ENCODE measurements at places on chromosomes 3 and 15.

- DNase-seq, result no peak
These were observed 11.8 kb upstream of the CLN6 start for GRCh38 chr15:68241088-68241935.

DNA sequence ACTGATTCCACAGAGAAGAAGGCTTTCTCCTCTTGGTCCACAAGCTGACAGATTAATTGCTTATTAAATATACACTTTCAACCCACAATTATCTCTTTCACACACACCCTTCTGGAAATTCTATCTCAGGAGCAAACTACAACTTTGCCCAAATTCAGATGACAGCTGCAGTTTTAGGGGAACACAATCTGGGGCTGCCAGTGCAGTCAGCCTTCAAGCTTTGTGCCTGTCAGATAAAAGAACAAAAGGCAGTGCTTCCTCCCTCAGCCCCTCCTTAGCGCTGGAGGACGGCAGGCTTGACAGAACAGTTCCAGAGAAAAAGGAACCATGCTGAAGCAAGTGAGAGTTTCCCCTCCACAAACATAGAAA is 99.6 kb downstream of the TMCC1 start:
- DNase-seq, result no peak

DNA sequence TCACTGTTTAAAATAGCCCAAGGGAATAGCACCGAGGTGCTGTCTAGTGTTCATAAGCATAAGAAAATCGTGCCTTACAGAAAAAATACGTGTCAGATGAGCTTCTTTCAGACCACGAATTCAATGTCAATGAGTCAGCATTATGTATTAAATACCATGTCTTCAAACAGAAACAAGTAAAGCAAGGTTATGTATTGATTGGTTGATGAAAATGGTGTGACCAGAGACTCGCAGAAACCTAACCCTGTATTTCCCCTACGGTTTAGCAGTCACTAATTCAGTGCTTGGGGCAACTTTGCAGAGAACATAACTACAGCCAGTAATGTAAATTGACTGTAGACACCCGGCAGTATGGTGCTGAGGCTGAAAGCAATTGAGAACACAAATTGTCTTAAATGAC is 307.7 kb downstream of the IL5RA start:
- no peak for DNase-seq

DNA sequence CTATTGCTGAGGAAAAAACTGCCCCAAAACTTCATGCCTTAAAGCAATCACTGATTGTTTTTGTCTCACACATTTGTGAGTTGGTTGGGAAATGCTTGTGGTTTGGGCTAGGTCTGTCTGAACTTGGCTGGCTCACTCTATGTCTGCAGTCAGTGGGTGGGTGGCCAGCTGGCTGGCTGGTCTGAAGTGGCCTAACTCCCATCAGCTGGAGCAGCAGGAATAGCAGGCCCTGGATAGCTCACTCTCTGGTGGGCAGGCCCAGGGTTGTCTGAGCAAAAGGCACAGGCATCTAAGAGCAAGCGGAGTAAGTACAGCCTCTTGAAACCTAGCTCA is 37.7 kb upstream of the PRR20G start:
- DNase-seq, result no peak

DNA sequence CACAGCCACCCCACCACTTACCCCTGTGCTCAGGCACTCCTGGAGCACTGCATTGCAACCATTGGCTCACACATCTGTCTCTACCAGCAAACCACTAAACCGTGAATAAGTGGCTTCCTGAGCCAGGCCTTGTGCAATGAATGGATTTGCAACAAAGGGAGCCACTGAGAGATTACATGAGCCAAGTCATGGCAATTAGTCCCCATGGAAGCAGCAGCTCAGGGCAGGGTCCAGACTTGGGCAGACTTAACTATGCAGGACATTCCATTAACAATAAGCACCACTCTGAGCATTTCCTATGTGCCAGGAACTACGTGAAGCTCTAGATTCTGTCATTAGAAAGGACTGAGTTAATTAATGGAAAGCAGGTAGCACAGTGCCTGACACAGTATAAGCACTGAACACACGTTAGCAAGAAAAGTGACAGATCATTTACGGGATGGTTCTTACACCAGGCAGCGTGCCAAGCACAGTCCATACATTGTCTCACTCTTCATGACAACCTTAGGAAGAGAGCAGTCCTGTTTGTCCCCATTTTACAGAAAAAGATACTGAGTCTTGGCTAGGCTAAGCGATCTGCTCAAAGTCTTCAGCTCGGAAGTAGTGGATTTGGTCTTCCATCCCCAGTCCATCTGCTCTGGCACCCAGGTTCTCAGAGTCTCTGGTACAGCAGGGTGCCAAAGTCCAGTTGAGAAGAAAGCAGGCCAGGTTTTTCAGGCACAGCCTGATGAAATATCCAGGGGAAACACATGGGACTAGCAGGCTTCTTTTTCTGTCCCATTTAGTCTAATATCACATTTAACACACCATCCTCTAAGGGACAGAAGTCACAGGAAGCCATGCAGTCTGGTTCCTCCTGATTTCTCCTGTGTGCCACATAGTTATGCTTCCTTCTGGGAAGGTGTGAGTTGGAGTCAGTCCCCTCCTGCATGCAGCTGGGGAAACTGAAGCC is 44.1 kb downstream of the LIPC start:
- DNase-seq, result no peak

DNA sequence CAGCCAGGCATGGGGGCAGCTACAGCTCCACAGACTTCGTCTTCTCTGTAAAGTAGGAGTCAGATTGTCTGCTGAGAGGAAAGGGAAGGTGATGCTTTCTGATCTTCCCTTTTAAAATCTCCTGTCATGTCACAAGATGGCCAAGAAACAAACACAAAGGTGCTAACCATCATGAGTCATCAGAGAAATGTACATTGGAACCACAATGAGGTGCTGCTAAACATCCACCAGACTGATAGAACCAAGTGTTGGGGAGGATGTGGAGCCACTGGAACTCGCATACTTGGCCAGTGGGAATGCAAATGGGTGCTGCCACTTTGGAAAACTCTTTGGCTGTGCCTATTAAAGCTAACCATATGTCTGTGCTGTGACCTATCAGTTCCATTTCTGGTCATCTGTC is 268.8 kb downstream of the SLCO3A1 start:
- no peak for DNase-seq

- no peak for DNase-seq
These were observed 237.6 kb downstream of the TUSC7 start for GRCh38 chr3:116947148-116947547.

- no peak for DNase-seq
These were observed 56.0 kb upstream of the PLSCR4 start for GRCh38 chr3:146306656-146307455.

- no peak for DNase-seq
These were observed 340.5 kb downstream of the TBC1D5 start for GRCh38 chr3:17401912-17402311.

Measured in fibroblast of skin of left biceps (primary cell).